ENCODE measurements at places on chromosomes 1 and 21. TPM values are rescaled to one million over a fixed set of nuclear protein-coding genes. Genes with fewer than 3 reads are reported as not detected.

- no peak for DNase-seq
Observed at GRCh38 chr1:169867012-169867675, 26.6 kb downstream of the SCYL3 start.

GRCh38 chr1:188517139-188517538 is 1688.4 kb downstream of the PLA2G4A start:
- no peak for DNase-seq

- DNase-seq: no peak
Observed at GRCh38 chr1:107788206-107789202, 176.5 kb downstream of the VAV3 start.

DNA sequence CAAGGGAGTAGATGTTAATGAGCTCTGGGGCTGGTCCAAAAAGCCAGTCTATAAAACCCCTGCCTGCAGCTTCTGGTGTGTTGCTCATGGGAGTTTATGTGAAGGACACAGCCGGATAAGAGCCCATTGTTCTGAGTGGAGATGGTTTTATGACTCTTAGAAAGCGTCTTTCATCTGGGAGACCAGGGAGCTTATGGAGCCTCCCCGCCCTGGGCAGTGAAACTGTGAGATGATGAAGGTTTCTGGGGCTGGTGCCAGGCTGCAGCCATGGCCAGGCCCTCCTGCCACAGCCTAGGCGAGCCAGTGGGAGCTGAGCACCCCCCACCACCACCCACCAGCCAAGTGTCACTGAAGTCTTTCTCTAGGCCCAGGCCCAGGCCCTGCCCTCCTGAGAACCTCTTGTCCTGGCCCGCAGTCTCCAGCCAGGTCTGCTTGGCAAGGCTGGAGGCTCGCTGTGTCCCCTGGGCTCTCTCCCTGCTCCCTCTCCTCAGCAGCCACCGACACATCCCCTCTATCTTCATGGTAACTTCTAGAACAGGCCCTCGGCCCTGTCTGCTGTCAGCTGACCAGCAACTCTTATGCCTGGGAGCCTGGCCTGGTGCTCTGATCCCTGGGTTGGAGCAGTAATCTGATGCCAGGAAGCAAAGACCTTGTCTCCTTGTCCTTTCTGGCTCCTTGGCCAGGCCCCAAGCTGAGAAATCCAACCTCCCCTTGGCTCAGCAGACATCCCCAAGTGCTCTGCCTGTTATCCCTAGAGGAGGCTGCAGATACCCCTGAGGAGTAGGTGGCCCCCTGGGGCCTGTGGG is 7.6 kb upstream of the ARHGEF10L start:
- peak; percentile 76 for DNase-seq

- peak; percentile 91 for DNase-seq
Observed at GRCh38 chr1:109910123-109910962, at the start of gene CSF1. CSF1 (plus strand) TSS chr1:109910849; CDS start chr1:109911024, 175 bp downstream.

DNA sequence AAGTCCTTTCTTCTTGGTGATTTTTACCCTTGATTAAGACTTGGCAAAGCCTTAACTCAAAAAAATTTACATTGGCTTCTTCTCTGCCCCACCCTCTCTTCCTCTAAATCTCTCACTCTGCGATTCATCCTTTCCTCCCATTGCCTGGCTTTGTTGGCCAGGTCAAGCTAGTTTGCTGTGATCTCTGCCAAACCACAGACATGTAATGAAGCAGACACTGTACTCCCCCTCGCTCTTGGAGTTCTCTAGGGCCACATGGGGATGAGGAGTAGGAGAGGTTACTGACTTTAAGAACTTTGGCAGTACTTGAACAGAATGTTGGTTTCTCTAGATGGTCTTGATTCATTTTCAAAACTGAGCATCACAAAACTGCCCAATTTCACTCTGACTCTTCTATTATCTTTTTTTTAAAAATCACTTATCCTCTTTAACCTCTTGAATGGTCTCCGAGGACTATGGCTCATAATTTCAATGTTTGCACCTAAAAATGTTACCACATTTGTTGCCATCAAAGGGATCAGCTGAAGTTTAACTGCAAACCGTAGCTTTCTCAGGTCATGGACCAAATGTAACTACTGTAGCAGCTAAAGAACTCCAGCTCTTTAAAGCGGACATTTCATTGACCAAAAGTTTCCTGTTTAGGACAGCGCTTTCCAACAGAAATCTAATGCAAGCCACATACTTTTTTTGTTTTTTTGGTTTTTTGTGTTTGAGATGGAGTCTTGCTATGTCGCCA is 62.7 kb upstream of the IPO9 start:
- DNase-seq: no peak

DNA sequence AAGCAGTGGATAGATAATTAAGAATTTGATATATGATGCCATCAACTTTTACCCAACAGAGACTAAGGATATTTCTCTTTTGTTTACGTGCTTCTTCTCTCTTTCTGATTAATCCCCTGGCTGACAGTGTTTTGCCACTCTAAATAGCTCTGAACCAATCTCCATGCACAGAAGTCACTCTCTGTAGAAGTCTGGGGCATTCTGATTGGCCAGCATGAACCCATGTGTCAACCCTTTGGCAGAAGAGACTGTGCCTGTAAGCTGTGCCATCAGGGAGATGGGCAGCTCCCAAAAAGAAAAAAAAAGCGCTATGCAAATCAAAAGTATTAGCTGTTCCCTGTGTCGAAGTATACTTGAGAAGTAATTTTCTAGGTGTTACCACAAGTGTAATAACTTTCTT is 34.1 kb upstream of the NRIP1 start:
- no peak for DNase-seq

GRCh38 chr1:207861442-207862177 is 49.3 kb downstream of the CD34 start:
- DNase-seq: no peak

GRCh38 chr1:83905315-83905907 is 93.5 kb downstream of the TTLL7 start:
- DNase-seq: no peak

DNA sequence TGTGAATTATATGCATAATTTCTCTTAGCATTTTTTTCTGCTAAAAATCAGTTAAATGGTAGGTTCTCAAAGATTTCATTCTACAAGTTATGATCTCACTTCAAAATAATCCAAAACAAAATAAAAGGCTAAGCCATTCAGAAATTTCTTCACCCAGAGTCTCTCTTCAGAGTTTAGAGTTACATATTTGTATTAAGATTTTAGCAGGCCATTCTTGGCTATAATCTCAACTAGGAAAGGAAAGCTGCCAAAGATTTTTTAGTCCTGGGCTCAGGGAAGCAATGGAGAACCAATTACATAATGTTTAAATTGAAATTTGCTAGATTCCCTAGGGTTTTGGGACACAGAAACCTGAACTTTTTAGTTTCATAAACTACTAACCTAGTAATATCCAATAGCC is 245.0 kb downstream of the USH2A start:
- DNase-seq: no peak

DNA sequence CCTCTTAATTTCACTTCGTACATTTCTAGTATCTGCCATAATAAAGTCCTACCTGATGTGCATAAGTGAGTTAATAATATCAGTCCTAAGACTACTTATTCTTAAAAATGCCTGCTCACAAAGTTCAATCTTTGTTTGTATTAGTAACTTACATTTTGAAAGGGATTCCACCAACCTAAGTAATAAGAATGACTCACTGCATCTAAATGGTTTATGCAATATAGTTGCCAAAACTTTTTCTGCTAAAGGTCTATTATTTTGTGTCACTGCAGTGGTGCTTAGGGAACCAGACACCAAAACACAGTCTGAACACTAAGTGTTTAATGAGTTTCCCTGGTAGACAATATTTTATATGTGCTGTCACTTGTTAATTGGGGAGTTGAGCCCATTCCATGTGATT is 1.8 kb downstream of the ZNF669 start:
- DNase-seq: no peak

- DNase-seq: no peak
Observed at GRCh38 chr1:5447503-5447960, 544.7 kb downstream of the NPHP4 start.

GRCh38 chr1:47178020-47178419 is 11.8 kb downstream of the PDZK1IP1 start:
- no peak for DNase-seq

GRCh38 chr1:223731133-223731770 is 18.9 kb downstream of the CAPN2 start:
- peak; percentile 84 for DNase-seq

DNA sequence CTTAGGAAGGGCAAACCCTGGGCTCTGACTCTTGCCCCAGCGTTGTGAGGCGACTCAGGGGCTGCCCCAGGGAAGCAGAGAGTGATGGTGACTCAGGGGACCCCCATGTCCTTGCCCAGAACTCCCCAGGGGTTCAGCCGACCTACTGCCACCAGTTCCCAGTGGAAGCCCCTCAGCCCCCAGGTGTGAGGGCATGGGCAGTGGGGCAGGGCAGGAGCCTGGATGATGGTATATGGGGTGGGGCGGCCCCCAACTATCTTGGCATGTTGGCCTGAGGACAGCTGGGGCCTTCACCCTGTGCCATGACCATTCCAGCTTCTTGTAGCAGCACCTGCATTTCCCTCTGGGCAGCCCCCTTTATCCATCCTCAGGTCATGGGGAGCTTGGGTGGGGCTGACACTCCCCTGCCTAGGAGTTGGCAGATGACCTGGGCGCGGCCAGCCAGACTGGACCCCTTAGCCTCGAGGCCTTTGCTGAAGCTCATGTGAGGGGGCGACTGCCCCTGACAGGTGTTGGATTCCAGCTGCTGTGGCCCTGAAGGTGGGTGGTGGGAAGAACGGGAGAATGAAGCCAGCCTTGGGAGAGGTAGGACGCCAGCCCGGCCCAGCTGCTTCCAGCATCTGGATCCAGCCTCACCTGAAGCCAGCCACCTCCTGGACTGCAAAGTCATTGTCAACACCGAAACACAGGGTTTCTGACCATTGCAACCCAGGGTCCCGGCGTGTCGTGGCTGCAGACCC is 1.8 kb upstream of the FNDC10 start:
- DNase-seq: no peak

- no peak for DNase-seq
Observed at GRCh38 chr21:41260428-41260827, 56.2 kb upstream of the FAM3B start.

- no peak for DNase-seq
Observed at GRCh38 chr1:99672038-99672437, 26.1 kb downstream of the PALMD start.

GRCh38 chr1:76901158-76901767 is 34.0 kb downstream of the ST6GALNAC5 start:
- no peak for DNase-seq

DNA sequence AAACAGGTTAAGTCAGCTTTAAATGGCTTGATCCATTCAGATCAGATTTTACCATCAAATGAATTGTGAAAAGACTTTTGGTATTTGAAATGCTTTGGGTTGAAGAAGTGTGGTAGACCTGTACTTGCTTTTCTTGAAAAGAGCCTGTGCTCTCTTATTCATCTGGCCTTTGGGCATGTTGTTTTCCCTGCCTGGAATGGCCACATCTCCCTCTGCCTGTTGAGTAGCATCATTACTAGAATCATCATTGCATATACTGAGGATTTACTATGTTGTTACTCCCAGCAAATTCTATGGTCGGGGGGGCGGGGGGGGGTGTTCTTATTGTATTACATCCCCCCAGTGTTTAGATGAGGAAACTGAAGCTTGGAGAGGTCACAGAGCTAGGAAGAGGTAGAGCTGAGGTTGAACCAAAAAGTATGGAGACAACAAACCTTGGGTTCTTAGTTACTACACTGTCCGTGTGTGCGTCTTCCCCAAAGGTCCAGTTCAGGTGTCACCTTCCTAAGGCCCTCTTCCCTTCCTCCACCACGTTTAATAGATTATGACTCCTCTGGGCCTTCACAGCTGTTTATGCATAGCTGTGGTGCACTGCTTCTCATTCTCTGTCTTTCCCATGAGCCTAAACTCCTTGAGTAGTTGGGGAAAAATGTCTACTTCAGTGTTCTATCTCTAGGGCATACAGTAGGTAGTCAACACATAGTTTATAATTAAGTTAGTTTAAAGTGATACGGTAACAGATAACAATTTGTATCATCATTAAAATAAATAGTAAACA is 246.4 kb upstream of the HOOK1 start:
- DNase-seq: no peak

- no peak for DNase-seq
Observed at GRCh38 chr1:1123581-1124507, 8.0 kb upstream of the C1orf159 start.

GRCh38 chr1:170145061-170145460 is 698 bp upstream of the NTMT2 start:
- DNase-seq: no peak

DNA sequence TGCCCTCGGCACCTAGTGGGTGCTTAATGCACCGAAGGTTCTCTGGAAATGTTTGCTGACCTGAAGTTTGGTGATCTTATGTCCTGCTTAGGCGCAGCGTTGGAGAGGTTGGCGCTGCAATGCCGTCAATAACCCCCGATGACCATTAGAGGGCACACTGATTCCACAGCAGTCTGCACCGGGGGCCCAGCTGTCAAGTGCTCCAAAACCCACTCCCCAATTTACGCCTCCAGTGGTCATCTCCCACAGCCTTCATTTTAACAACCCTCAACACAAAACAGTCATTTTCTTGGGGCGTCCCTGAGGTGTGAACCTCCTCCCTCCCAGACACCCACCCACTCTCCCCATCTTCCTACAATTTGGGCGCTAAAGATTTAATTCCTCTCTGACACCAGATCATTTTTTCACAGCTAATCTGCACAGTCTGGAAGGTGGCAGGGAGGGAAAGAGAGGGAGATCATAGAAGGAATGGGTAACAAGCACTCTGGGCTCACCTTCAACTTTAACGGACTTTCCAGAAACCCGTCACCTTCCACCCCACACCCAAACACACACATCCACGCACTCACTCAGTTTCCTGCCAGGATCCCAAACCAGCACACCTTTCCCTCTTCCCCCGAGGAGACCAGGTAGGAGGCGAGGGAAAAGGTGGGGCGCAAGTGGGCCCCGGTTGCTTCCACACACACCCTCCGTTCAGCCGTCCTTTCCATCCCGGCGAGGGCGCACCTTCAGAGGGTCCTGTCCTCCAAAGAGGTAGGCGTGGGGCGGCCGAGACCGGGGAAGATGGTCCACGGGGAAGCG is 570 bp upstream of the NPR1 start:
- no peak for DNase-seq

The YRDC gene
- total RNA-seq: 8.1 TPM

The PRRX1 gene
- 169 TPM for total RNA-seq

The LCE2C gene
- not detected for total RNA-seq

The MRPS21 gene
- total RNA-seq: 52.7 TPM

The ESPN gene
- total RNA-seq: 14.4 TPM

The AVPR1B gene
- total RNA-seq: not detected

The SEC16B gene
- total RNA-seq: 4.8 TPM

The LBR gene
- 48.8 TPM for total RNA-seq

The CELA3B gene
- total RNA-seq: 1.2 TPM

The HRNR gene
- total RNA-seq: not detected

The SERPINC1 gene
- not detected for total RNA-seq

The PYHIN1 gene
- total RNA-seq: 7.8 TPM

The TRABD2B gene
- total RNA-seq: 5.0 TPM

The SEMA4A gene
- total RNA-seq: 8.4 TPM

The B3GALNT2 gene
- 13.0 TPM for total RNA-seq

Data from sciatic nerve (tissue), 2 donors.